Fibroblast of the aortic adventitia (primary cell): ENCODE measurements at places on chromosomes 3 and 15.

GRCh38 chr15:43239732-43240491 lies 19.1 kb upstream of the EPB42 start:
- DNase-seq, result peak; percentile 13

GRCh38 chr3:56003129-56003528 lies 465.1 kb downstream of the ERC2 start:
- peak; percentile 6 for DNase-seq

GRCh38 chr3:191412759-191413158 lies 48.2 kb upstream of the PYDC2 start:
- DNase-seq, result peak; percentile 86

DNA sequence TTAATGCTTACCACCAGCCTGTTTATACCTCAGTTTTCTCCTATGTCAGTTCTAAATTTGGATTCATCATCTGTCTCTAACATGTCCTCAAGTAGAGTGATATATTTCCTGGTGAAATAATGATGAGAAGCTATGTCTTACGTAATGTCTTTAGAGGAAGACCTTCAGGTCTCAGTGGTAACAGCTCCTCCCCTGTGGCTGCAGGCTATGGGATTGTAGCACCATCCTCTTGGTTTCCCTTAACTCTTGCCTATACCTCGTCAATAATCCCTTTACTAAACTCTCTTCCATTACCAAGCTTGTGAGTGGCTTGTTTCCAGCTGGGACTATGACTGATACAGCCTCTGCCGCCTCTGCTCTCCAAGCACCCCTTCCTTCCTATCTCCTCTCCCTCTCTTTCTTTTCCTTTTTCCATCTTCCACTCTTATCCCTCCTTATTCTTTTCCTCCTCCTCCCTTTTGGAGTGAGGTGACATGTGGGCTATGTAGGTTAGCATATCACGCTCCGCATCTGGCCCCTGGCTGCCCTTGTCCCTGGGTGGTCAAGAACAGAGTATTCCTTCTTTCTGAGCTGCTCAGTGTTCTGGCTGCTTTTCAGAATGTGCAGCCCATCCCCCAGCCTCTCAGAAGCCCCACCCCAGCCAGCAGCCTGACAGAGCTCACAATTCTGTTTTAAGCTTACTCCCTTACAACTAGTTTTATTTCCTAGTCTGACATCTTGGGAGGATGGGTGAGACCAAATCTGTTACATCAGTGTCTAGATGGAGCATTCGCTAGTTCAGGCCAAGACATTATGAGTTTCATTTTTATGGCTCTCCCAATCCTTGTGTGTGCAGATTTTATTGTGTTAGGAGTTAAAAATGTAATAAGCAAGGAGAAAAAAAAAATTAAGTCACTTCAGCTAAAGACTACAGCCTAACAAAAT lies 75.0 kb upstream of the RNU6-1 start:
- DNase-seq, result peak; percentile 73

GRCh38 chr3:33132019-33132360 lies 18.2 kb downstream of the CRTAP start:
- no peak for DNase-seq

DNA sequence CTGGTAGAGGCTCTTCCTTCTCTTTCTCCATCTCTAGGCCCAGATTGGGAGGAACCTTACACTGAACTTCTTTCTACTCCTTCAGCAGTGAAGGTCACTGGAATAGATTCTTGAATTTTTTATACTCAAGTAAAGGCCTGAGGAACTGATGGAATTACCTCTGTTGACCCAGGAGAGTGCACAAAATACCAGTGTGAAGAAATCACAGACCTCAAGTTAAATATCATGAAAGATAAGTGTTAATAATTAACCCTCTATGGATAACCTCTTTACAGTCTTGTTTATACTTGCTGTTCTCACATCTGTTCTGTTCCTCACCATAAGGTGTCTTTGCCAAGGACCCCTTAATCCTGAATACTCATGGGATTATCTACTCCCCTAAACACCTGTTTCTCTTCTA lies 244.4 kb upstream of the STAC start:
- no peak for DNase-seq

- no peak for DNase-seq
Observed at GRCh38 chr3:123099331-123100192, 32.7 kb downstream of the PDIA5 start.

- no peak for DNase-seq
Observed at GRCh38 chr3:59247402-59247841, 197.6 kb upstream of the CFAP20DC start.

DNA sequence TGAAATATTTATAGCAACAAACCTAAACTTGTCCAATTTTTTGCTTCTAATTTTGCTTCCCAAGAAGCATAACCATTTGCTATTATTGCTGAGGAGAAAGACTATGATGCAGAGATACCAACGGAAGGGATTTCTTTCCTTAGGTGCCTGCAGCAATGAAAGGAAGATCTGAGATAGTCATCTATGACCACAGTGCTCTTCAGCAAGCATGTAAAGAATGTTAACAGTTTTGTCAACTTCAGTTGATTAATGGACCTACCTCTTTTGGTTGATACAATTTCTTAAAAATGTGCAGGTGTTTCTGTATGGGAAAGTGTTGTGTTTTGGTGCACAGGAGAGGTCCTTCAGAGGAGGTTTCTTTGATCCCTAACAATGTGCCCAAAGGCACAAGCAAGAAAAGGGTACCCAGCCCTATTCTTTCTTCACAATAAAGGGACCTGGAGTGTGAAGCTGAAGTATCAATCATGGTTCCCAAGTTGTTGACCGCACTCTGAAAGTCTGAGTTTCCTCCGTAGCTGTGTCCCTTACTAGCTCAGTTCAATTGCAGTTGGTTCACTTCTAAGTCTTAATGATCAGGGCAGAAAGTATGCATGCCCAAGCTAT lies 307.7 kb upstream of the KCNH8 start:
- DNase-seq, result no peak

GRCh38 chr3:31331278-31331677 lies 201.4 kb upstream of the STT3B start:
- no peak for DNase-seq

- DNase-seq, result no peak
Observed at GRCh38 chr3:95899911-95900310, 914.5 kb upstream of the EPHA6 start.

- no peak for DNase-seq
Observed at GRCh38 chr3:99373846-99374210, 264.6 kb upstream of the COL8A1 start.

- DNase-seq, result peak; percentile 31
Observed at GRCh38 chr15:76253691-76254473, 57.4 kb downstream of the ETFA start.

- peak; percentile 83 for DNase-seq
Observed at GRCh38 chr15:58401991-58402649, 29.7 kb upstream of the LIPC start.

- DNase-seq, result no peak
Observed at GRCh38 chr3:82475306-82475705, 713.9 kb upstream of the GBE1 start.

DNA sequence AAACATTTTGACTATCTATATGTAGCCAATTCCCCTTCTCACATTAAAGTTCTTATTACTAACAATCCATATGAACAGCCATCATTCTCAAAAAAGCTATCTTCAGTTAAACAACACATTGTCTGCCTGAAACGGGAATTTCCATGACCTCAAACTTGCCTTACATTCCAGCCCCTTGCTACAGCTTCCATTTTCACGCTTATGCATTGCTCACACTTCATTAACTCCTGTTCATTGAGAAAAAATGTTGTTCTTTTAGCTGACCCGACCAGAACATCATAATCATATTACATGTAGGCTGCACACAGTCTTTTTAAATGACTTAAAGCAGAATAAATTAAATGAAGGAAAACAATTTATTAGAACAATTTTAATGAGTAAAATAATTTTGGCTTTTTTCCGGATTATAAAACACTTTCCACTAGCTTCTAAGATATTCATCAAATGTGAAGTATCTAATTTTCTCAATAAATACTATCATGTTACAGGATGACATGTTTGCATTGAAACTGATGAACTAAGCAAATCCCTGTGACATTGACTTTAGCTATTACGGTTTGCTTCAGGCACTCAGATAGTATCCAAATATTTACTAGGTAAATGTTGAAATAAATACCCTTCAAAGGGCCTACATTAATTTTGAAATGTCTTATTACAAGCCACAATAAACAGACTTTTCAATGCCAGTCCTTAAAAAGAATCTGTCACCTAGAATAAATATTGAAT lies 49.9 kb downstream of the P3H2 start:
- no peak for DNase-seq
